Common myeloid progenitor, CD34-positive (primary cell): ENCODE measurements at places on chromosomes 12 and 14.

- H3K27ac ChIP-seq, result no peak overlapping the region
- no peak for DNase-seq
- no peaks in the 10 kb centered on the region for H3K4me1 ChIP-seq
- H3K27me3 ChIP-seq, result no peaks in the 10 kb centered on the region
- H3K36me3 ChIP-seq, result no peaks in the 10 kb centered on the region
- H3K4me3 ChIP-seq, result no peak overlapping the region
Measured at GRCh38 chr12:90299666-90300065, 591.0 kb upstream of the ATP2B1 start.

DNA sequence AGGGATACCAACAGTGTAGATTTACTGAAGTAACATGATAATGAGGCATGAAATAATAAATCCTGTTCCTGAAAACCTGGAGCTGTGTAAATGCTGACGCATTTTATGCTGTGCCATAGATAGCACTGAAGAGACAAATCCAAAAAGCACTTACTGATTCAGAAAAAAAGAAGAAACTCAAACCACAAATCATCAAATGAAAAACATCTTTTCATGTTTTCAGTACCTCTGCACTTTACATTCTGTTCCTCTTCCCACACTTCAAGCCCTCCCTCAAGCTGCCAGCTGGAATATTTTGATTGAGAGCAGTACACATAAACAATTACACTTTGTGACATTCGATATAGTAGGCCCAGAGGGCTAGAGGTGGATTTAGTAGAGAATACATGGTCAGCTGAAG lies 362.3 kb downstream of the NAV3 start:
- DNase-seq, result no peak
- no peak overlapping the region for H3K4me3 ChIP-seq
- no peaks in the 10 kb centered on the region for H3K36me3 ChIP-seq

GRCh38 chr14:50608302-50608851 lies 48.4 kb downstream of the ATL1 start:
- no peak overlapping the region for H3K4me3 ChIP-seq
- no peak for DNase-seq
- no peaks in the 10 kb centered on the region for H3K4me1 ChIP-seq
- no peaks in the 10 kb centered on the region for H3K27me3 ChIP-seq
- no peaks in the 10 kb centered on the region for H3K36me3 ChIP-seq
- H3K27ac ChIP-seq, result no peak overlapping the region

DNA sequence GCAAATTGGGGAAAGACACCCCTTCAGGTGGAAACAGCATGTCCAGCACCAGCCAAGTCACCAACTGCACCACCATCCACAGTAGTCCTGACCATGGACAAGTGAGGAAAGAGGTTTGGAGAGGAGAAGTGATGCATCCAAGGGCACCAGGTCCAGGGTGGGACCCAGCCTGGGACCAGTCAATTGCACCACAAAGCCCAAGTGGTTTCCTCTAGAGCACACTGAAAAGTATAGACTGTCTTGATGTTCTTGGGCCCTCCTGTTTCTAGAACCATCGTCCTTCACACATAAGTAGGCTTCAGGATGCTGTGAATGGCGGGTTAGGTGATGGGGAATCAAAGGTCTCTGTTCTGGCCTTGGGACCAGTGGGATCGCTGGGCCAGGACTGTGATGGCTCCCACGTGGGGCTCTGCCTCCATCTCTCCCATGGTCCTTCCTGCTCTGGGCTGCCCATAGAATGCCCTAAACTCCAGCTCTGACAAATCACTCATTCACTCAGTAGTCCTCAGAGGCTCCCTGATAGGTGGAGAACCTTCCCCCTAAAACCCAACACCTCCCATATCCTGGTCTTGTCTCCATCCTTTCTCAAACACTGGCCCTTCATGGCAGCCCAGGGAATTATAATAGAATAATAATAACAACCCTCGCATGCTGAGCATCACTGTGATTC lies 9.2 kb downstream of the KRT79 start:
- peaks cover 6% of the 10 kb centered on the region for H3K27me3 ChIP-seq
- no peak overlapping the region for H3K4me3 ChIP-seq
- H3K4me1 ChIP-seq, result no peaks in the 10 kb centered on the region
- H3K27ac ChIP-seq, result no peak overlapping the region

- H3K27me3 ChIP-seq, result no peaks in the 10 kb centered on the region
- no peak overlapping the region for H3K27ac ChIP-seq
- no peak for DNase-seq
- peaks cover 46% of the 10 kb centered on the region for H3K4me1 ChIP-seq
- peaks cover 5% of the 10 kb centered on the region for H3K36me3 ChIP-seq
Measured at GRCh38 chr14:93067088-93067487, 48.6 kb downstream of the ITPK1 start.
